ENCODE measurements at places on chromosomes 6 and 20.

GRCh38 chr6:54135665-54136369, 24.6 kb downstream of the MLIP start:
- no peak for DNase-seq

- DNase-seq: no peak
Observed at GRCh38 chr20:9838378-9839295, at the start of gene PAK5. Gene PAK5, minus strand, starts transcription at chr20:9839076. Its CDS starts 194,748 bp downstream, at chr20:9644328.

GRCh38 chr6:13305791-13306190, 22.5 kb downstream of the TBC1D7 start:
- DNase-seq: no peak

DNA sequence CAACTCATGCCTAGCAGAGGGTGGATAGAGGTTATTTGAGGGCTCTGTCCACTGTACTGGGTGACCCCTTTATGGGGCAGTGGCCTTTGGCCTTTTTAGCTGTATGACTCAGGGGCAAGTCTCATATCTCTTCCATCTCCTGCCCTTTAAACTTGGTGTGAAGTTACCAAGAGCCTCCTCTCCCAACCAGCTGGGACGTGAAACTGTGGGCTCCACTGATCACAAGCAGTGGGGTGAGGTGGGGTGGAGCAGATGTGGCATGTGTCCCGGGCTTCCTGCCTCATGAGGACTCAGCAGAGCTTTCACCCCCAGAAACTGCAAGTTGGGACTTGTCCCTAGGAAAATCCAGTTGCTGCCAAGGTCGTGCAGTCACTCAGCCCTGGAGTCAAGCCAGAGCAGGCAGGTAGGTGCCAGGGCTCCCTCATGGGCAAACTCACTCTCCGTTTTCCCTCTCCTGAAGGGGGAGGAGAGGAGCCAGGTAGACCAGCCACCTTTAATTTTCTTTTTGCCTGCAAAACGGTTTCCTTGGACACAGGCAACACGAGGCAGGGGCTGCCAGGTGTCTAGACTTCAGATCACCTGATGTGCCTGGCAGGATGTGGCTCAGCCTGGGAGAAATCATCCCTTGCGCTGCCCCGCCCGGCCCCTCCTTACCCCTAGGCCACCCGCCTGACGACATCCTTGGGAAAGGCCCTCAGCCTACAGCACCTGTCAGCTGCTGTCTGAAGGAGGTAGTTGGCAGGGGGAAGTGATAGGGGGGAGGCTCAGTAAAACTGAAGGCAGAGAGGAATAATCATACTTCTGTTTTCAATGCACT, 4.0 kb downstream of the CDKN1A start:
- DNase-seq: peak; percentile 14

GRCh38 chr6:137743493-137743892, 123.6 kb upstream of the TNFAIP3 start:
- no peak for DNase-seq

- no peak for DNase-seq
Observed at GRCh38 chr6:155248008-155249001, 15.5 kb upstream of the CLDN20 start.

DNA sequence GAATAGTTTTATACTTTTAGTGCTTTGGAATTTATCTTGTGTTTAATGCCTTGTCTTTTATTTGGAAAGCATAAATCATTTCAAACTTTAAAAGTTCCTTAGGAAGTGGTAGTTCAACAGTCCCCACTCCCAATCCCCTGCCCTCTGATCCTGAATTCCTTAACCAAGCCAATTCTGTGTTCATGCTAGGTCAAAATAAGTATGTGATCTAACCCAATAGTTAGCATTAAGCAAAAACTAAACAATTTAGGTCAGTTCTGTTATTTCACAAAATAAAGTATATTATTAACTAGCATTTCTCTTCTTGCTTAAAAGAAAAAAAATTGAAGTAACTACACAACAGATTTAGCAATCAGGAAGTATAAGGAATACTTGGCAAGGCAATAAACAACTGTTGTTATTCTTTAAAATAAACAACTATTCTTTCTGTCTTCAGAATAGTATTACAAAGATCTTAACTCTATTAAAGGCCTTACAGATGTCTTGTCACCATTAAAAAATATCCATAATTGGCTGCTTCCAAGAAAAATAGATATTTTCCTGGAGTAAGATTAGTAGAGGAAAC, 37.0 kb downstream of the AKIRIN2 start:
- no peak for DNase-seq

GRCh38 chr6:97885828-97886227, 602.8 kb upstream of the MMS22L start:
- DNase-seq: no peak

- DNase-seq: no peak
Observed at GRCh38 chr6:103313432-103313831, 1546.3 kb downstream of the HACE1 start.

DNA sequence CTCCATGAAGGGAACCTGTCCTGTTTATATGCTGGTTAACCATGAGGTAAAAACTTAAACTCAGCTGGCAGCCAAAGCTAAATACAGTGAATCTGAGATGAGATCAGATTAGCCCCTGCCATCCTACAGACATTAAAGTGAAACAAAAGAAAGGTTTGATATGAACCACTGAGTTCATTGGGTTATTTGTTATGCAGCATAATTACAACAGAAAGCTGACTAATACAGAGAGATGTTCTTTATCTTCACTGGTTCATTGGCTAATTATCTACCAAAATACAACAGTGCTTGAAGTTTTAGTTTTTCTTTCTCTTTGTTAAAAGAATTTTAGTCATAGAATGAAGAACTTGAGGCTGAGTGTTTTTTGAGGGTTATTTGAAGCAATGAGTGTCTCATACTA, 307.6 kb upstream of the FERMT1 start:
- DNase-seq: no peak

DNA sequence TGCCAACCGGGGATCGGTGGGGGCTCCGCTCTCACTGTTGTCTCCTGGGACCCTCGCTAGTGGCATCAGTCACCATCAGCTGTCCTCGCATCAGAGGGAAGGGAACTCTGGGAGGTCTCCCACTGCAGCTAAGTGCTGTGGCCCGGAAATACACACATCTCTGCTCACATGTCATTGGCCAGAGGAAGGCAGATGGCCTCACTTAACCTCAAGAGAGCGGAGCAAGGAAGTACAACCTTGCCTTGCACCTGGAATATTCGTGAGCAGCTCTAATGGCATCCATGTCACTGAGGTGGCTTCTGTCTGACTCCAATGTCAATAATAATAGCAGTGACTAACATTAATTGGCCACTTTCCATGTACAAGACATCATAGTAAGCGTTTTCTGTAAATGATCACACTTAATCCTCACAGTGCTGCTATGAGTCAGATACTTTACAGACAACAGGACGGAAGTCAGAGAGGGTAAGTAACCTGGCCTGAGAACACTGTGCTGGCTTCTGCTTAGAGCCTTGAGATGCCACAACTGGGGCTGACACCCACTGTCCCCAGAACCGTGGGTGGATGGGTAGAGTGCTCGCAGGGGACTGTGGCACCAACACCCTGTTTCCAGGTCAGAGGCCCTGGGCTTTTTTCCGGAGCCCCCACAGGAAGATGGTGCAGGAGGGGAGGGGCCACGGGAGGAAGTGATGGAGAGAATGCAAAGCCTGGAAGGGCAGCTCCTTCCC, 6.0 kb downstream of the LHFPL5 start:
- DNase-seq: no peak

DNA sequence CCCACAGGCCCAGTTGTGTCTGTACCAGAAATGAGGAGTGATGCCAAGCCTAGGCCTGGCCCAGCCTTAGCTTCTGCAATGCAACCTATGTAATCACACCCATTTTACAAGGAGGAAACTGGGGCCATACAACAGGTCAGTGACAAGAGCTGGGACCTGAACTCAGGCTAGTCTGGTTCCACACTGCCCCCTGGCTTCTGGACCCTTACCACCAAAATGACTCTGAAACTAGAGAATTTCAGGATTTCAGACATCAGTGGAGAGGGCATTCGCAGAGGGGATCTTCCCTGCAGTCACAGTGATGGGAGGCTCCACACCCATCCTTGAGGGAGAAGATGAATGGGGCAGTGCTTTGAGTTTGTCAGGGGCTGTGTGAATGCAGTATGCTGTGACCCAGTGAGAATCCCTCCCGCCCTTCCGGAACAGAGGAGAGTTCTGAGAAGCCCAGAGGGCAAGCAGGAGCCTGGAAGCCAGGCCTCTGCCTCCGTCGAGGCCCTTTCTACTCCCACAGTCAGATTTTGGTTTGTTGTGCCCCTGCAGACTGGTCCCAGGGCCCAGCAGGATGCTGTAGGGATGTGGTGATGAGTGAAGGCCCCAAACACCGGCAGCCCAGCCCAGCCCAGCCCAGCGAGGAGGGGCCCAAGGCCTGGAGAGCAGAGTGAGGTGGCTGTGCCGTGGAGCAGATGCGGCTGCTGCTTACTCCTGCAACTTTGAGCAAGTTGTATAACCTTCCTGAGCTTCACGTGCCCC, 48.1 kb upstream of the MYL9 start:
- no peak for DNase-seq

GRCh38 chr20:10524034-10524476, 89.0 kb downstream of the SLX4IP start:
- DNase-seq: no peak

- no peak for DNase-seq
Observed at GRCh38 chr6:86775893-86776292, 161.4 kb upstream of the HTR1E start.

DNA sequence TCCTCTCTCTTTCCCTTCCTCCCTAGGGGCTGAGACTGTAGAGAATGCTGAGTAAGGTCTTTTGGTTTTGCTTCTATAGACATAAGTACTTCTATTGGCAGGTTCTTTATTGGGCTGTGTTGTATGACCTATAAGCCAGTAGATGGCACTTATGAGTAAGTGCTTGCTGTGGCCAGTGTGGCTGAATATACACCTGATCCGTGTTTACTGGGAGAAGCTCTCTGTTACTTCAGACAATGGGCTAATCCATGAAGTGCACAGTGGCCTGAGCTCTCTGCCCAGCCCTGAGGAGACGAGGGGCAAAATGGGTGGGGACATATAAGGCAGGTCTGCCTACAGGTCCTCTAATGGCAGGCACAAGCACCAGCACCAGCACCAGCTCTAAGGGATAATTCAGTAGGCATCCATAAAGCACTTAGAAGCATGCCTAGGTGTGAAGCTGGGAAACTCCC, 610.3 kb downstream of the RNF144B start:
- no peak for DNase-seq

DNA sequence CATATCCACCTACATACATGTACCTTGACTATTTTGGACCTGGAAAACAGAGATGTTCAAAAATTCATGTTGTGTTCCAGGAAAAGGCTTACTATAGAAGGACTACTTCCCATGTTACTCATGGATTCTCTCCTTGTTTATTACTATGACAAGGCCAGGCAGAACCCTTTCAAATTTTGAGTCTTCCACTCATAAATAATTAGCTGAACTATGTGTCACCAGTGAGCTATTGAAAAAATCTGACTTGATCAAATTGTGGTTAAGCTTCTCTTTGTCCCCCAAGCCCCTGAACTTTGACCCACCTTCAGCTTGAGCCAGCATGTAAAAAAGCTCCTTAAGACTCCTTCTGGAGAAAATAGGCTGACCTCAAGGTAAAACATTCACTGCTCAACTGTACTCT, 1142.8 kb upstream of the EYS start:
- DNase-seq: no peak

GRCh38 chr6:155327326-155328073, 13.2 kb upstream of the TFB1M start:
- peak; percentile 50 for DNase-seq

DNA sequence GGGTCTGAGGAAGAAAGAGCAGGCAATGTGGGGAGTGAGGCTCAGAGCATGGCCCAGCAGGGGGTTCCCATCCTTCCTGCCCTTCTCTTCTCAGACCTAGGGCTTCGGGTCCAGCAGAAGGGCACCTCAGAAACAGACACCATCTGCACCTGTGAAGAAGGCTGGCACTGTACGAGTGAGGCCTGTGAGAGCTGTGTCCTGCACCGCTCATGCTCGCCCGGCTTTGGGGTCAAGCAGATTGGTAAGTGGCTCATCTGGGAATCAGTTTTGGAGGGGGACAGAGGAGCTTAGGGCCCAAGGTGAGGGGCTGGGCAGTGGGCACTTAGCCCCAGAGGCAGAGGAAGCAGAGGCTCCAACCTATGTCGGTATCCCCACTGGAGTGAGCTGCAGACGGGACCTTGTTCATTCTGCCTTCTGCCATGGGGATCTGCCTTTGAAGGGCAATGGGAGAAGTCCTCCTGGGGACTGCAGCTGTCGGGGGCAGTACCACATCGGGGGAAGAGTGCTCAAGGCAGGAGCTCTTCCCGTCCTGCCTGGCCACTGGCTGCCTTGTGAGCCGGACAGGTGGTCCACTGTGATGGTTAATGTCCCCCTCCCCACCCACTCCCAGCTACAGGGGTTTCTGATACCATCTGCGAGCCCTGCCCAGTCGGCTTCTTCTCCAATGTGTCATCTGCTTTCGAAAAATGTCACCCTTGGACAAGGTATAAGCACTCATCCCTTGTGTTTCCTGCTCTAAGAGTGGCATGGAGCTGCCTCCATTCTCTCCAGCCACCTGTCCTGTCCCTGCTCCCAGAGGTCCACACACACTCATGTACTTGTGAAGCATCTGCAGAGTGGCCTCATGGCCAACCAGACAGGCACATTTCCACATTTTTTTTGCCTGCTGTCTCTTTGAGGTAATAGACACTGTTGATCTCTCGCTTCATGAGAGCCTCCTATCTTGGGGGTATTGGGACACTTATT, 4.7 kb downstream of the CD40 start:
- DNase-seq: no peak

GRCh38 chr20:52484438-52484837, 292.9 kb upstream of the ZFP64 start:
- no peak for DNase-seq

DNA sequence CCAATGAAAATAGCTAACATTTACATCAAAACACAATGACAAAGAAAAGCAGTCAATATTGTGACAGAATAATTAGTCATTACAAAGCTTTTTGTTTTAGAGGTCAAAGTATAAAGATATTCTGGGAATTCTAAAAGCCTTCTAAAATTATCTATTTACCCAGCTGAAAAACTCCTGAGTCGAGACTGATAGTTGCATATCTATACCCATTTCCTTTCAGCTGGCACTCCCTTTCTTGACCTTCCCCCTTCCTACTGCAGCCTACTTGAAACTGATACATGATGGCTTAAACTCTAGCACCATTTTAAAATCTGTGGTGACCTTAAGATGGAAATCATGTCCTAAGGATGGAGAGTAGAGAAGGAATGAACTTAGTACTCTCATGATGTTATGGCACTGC, 38.6 kb downstream of the LMBRD1 start:
- DNase-seq: no peak

- no peak for DNase-seq
Observed at GRCh38 chr6:167697316-167697715, 129.4 kb upstream of the AFDN start.

- peak; percentile 50 for DNase-seq
Observed at GRCh38 chr6:111872401-111873177, 663 bp downstream of the FYN start.

GRCh38 chr6:104705916-104706442, 153.7 kb downstream of the HACE1 start:
- no peak for DNase-seq

GRCh38 chr20:34104059-34104458, 8.0 kb downstream of the EIF2S2 start:
- DNase-seq: no peak
